ENCODE measurements at places on chromosomes 7 and 10.

DNA sequence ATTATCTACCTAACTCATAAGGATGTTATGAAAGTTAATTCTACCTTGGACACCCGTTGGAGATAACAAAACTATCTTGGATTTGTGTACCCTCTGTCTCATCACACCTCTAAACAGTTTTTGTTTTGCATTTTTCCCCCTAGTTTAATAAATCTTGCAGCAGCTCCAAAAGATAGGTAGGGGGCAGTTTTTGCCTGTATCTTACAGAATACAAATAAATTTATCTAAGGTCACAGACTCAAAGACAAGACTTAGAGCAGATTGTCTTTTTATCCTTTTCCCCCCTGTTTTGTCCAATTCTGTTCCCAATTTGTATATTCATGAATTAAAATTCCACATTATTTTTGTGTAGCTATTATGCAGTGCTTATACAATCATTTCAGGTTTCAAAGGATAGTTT is 5.0 kb upstream of the SORCS1 start:
- DNase-seq = no peak

GRCh38 chr7:100675581-100676350 is 2.2 kb downstream of the GNB2 start:
- DNase-seq = peak; percentile 68

GRCh38 chr7:39130857-39131526 is 153.3 kb downstream of the POU6F2 start:
- no peak for DNase-seq

DNA sequence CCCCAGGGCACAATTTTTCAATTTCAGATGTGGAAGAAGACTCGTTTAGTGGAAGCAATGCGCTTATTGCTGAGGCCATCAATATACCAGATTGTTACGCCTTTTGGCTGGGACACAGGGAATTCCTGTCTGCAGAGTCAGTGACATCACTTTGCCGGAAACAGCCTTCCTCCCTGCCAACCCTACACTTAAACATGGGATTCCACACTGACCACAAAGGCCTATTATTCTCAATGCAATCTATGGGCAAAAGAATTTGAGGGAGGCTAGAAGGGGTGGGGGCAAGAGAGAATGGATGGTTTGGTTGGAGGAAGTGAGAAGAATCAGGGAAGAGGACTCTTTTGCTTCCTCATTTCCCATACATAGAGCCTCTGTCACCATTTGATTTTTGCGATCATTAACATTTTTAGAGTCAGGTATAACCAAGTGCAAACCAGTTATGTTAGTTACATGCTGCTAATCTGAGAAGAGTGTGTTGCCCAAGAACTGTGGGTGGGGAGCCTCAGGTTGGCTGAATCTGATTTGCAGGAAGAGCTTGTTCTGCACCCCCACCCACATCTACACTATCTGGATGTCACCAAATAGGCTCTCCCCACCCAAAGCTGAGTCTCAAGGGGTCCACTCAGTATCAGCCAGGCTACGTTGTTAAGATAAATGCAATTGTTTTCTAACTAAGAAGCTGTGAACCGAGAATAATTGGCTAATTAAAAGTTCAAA is 58.2 kb downstream of the ENTPD1 start:
- DNase-seq = no peak

- no peak for DNase-seq
Observed at GRCh38 chr10:12702215-12702770, 299.2 kb downstream of the CCDC3 start.
